ENCODE measurements at places on chromosomes 12 and 14.

DNA sequence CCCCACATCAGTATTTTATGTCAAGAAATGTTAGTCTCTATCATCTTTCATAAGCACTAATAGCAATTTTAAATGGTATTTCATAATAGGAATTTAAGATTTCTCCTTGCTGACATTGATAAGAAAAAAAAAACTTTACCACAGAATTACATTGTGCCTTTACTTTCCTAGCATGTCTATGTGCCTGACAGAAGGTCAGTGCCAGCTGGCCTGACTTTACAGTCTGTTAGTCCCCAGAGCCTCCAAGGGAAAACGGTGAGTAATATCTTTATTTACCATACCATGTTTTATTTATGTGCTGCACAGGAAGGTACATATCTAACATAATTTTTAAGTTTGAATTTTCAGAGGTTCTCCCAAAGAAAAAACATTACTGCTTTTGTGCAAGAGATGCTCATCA, 152.0 kb upstream of the AEBP2 start:
- DNase-seq: no peak

GRCh38 chr14:95098984-95099599, 58.2 kb downstream of the DICER1 start:
- peak; percentile 81 for DNase-seq

DNA sequence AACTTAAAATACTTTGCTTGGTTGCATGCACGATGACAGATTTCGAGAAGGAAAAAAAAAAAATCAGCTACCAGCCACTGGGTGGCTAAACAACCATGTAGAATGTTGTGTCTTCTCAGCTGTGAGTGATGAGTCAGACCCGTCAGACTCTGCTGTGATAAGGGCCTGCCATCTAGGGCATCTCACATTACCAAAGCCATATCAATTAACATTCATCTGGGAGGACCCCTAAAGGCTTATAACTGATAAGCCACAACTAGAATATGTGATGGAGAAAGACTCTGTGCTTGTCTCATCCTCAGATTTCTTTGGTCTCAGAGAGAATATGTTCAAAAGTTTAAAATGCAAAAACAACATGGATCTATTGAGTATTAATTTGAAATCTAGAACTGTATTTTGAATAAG, 111.5 kb downstream of the PAX9 start:
- DNase-seq: peak; percentile 49

GRCh38 chr14:61530896-61531295, 164.4 kb upstream of the HIF1A start:
- no peak for DNase-seq

DNA sequence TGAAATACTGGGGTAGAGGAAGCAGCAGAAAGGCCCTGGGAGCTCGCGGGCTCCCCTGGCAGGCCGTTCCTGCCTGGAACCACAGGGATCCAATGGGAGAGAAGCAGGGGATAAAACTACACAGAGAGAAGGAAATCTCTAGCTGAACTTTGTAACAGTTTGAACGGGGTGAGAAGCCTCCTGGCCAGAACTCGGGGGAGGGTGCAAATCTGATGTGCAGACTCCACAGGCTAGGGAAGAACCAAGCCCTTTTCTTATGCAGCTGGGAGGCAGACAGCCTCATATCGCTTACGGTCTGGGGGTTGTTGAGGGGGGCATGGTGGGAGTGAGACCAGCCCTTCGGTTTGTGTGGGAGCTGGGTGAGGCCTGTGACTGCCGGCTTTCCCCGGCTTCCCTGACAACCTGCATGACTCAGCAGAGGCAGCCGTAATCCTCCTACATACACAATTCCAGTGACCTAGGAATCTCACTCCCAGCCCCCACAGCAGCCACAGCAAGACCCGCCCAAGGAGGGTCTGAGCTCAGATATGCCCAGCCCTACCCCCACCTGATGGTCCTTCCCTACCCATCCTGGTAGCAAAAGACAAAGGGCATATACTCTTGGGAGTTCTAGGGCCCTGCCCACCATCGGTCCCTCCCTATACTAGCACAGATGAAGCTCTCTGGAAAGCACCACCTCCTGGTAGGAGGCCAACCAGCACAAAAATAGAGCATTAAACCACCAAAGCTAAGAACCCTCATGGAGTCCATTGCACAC, 143.0 kb downstream of the TMTC1 start:
- DNase-seq: peak; percentile 74

DNA sequence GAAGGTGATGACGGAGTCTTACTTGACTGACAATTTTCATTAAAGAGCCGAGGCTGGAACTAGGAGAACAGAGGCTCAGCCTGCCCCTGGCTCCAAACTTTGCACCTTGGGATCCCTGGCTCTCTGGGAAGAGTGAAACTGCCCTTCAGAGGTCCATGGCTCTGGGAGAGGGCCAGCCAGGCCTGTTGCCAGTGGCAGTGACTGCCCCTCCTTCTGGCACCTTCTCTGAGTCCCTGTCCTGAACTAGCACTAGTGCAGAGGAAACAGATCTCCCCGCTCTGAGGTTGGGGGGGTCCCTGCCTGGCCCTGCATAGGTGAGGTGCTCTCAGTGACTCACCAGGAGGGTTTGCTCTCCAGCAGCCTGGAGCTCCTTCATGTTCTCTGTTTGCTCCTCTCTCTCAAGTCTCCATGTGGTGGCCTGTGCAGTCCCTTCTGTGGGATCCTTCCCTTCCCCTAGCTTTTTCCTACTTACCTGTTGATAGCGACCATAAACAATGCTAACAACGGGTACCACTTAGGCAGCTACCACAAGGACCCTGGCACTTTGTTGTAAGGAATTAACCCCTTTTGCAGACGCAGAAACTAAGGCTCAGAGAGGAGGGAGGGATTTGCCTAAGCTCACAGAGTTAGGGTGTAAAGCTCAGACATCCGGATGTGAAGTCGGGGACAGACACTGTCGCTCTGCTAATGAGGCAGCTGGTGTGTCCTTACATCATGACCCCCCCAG, 22.4 kb downstream of the FAM222A start:
- DNase-seq: no peak

GRCh38 chr14:62071039-62071438, 308.8 kb downstream of the SNAPC1 start:
- no peak for DNase-seq

- no peak for DNase-seq
Measured at GRCh38 chr12:114406316-114406983, 506 bp upstream of the TBX5 start.

GRCh38 chr14:68333262-68333661, 459.6 kb downstream of the ZFP36L1 start:
- no peak for DNase-seq

DNA sequence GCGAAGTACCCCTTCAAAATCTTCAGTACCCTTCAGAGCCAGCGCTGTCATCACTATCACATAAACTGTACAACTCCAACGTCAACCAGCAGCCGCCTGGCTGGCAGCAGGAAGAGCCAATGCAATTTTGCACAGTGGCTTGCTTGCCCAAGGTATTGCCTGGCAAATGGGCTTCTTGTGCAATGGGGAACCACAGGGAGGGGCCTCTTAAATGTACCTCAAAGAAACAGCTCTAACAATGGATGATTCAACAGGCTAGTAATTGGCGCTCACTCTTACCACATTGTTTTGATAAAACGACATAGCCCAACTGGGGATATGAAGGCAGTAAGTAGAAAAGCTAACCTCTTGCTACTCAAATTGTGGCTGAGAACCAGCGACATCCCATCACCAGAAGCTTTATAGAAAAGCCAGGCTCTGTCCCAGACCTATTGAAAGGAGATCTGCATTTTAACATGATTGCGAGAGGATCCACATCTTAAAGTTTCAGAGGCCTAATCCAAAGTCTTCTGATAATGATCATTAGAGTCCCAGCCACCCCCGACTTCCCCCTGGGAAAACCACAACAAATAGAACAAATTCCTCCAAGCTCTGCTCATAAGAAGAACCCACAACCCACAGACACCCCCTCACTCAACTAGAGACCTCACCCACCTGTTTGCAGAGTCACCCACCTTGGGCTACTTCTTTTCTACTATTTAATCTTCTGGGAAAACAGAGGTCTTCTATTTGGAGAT, 125.3 kb upstream of the HIF1A start:
- no peak for DNase-seq

DNA sequence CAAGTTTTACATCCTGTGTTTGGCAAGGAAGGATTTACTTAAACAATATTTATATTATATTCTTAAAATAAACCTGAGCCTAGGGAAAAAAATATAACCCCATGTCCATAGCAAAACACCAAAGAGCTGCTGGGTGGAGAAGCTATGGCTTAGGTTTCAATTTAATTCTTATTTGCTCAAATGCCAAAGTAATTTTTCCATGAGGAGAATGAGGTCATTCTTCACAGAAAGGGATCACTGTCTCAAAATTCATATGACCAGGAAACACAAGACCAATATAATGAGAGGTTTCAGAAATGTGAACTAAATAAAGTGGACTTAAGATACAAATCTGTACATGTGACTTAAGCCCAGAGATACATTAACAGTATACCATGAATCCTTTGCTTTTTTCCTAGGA, 195.0 kb downstream of the PHLDA1 start:
- DNase-seq: no peak

- DNase-seq: no peak
Measured at GRCh38 chr14:104091927-104092771, 6.6 kb downstream of the ASPG start.

GRCh38 chr14:58638231-58639197, 752 bp downstream of the DACT1 start:
- peak; percentile 66 for DNase-seq

DNA sequence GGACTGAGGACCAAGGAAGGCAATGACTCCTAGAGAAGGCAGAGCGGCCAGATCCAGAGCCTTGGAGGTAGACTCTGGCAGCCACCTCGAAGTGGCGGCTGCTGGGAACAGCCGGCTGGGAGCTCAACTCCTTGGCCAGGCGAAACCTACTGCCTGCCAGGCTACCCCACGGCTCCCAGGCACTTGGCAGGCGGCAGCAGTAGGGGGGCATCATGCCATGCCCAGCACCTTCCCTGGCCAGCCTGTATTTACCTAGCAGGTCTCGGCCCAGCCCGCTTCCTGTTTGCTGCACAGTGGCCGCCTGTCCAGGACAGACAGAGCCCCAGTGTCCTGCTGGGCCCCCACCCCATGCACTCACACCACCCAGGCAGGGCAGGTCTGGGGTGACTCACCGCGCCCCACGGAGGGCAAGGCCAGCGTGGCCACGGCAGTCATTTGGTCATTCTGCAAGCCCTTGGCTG, 10.2 kb downstream of the TRPV4 start:
- no peak for DNase-seq

- DNase-seq: no peak
Measured at GRCh38 chr12:91203610-91204009, 21.0 kb upstream of the DCN start.

DNA sequence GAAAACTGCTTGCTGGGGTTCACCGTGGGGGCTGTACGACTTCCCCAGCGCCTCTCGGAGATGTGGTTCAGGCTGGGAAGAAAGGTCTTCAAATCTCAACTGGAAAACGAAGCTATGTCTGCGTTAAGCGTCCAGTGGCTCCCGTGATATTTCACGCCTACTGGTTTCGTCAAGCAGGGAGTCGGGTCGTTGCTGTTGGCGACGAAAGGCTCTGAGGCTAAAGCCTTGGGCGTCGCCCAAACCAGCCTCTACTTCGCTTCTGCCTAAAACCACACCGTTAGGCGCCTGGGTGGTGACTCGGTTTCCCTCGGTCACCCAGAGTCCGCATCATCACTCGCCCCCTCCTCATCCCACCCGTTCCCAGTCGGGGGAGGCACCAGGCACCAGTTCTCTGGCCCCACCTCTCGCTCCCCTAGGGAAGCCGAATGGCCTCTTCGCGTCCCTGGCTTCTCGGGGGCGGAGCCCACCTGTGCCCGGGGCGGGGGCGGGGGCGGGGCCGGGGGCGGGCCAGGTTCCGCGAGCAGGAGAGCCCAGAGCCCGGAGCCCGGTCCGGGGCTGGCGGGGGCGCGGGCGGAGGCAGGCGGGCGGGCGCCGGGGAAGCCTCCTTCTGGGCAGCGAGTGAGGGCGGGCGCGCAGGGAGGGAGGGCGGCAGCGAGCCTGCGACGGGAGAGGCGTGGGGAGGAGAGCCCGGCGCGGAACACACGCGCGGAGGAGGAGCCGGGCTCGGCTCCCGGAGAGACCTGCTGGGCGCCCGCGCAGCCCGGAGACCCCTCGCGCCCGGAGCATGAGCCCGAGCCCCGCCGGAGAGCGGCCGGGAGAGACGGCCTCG, at the start of gene B4GALNT3:
Gene B4GALNT3 (plus strand): TSS at position 510 of the 829 bp plus-strand sequence. CDS start 438 bp downstream, outside the sequence.
- peak; percentile 79 for DNase-seq

- no peak for DNase-seq
Measured at GRCh38 chr12:52993558-52993869, 12.7 kb upstream of the EIF4B start.

- DNase-seq: no peak
Measured at GRCh38 chr14:51446771-51447170, 204.9 kb upstream of the FRMD6 start.

DNA sequence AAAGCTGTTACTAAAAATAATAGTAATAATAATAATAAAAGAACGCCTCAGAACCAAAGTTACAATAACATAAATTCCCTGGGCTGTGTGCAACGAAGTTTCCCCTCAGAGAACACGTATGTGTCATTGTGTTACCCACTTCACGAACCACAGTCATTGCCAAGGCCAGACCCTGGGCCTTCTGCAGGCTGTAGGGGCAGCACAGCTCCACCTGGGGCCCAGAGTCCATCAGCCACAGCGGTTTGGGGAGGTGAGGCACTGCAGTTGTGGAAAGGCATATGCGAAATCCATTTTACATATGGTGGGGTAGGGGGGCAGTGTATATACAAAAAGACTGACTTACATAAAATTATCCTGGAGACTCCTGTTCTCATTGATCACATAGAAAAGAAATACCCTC, 56.1 kb downstream of the ESR2 start:
- no peak for DNase-seq

GRCh38 chr14:87205811-87206210, 787.2 kb downstream of the GALC start:
- no peak for DNase-seq

- DNase-seq: no peak
Measured at GRCh38 chr12:91985002-91985787, 160.5 kb downstream of the BTG1 start.

GRCh38 chr12:57869298-57869926, 22.9 kb upstream of the CTDSP2 start:
- DNase-seq: no peak

GRCh38 chr12:318759-319515, 56.3 kb upstream of the SLC6A13 start:
- no peak for DNase-seq

DNA sequence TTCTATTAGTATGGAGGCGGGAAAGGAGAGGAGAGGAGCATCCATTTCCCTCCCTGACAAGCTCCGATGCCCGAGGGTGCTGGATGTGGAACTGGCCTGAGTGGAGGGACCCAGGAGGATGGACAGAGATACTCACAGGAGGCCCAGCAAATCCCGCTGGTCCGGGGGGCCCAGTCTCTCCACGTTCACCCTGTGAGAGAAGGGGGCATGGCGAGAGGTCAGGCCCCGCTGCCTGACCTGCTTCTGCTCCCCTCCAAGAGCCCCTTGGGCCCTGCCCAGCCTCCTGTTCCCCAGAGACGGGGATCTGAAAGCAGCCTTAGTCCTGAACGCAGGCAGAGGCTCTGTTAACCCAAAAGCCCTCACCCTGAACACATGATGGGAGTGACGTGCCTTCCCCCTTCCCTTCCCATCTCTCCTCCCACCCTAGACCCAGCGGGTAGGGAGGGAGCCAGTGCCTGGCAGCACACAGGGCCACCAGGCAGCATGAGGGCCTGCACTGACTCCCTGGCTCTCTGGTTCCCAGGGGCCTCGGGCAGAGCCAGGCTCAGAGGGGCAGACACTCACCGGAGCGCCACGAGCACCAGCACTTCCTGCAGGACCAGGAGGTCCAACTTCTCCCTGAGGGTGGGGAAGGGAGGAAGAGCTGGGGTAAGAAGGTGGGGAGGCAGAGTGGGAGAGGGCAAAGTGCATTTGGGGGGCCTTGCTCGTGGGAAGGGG, 17.5 kb downstream of the TMEM106C start:
- DNase-seq: no peak
